Activated naive CD8-positive, alpha-beta T cell treated with anti-CD3 and anti-CD28 coated beads for 36 hours (primary cell): ENCODE measurements at places on chromosomes 4 and X.
A peak's percentile ranks its signal among the peaks of the same experiment; 100 is the strongest.

- no peak for DNase-seq
- no peaks in the 10 kb centered on the region for H3K27me3 ChIP-seq
- no peak overlapping the region for H3K4me3 ChIP-seq
- H3K4me1 ChIP-seq, result peaks cover 14% of the 10 kb centered on the region
Measured at GRCh38 chr4:168570466-168570865, 73.6 kb downstream of the PALLD start.

GRCh38 chr4:38582889-38583470, 81.0 kb upstream of the KLF3 start:
- no peaks in the 10 kb centered on the region for H3K36me3 ChIP-seq
- H3K27me3 ChIP-seq, result no peaks in the 10 kb centered on the region
- no peak overlapping the region for H3K27ac ChIP-seq
- H3K4me1 ChIP-seq, result peaks cover 9% of the 10 kb centered on the region
- DNase-seq, result peak; percentile 12
- no peak overlapping the region for H3K4me3 ChIP-seq

GRCh38 chrX:126670258-126670657, 117.6 kb upstream of the DCAF12L1 start:
- no peak overlapping the region for H3K4me3 ChIP-seq
- H3K36me3 ChIP-seq, result no peaks in the 10 kb centered on the region
- no peak overlapping the region for H3K27ac ChIP-seq
- no peaks in the 10 kb centered on the region for H3K4me1 ChIP-seq
- no peak for DNase-seq
- no peaks in the 10 kb centered on the region for H3K27me3 ChIP-seq

DNA sequence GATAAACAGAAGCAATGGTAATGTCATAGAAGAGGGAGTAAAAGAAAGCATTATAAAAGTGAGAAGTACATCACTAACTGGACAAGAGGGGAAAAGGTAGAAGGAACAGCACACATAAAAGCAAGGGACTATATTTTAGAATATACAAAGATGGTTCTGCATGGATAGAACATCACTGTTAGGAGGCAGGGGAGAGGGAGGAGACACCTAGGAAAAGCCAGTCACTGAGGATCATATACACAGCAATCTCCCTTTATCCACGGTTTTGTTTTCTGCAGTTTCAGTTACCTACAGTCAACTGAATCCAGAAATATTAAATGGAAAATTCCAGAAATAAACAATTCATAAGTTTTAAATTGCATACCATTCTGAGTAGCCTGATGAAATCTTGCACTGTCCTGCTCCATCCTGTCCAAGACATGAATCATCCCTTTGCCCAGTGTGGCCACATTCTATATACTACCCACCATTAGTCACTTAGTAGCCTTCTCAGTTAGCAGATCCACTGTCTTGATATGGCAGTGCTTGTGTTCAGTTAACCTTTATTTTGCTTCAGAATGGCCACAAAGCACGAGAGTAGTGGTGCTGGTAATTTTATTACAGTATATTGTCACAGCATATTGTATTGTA, 74.2 kb downstream of the PPA2 start:
- no peaks in the 10 kb centered on the region for H3K27me3 ChIP-seq
- no peak for DNase-seq
- H3K36me3 ChIP-seq, result peaks cover 27% of the 10 kb centered on the region
- H3K27ac ChIP-seq, result no peak overlapping the region
- H3K4me1 ChIP-seq, result peaks cover 8% of the 10 kb centered on the region
- H3K4me3 ChIP-seq, result no peak overlapping the region

- H3K4me1 ChIP-seq, result no peaks in the 10 kb centered on the region
- no peaks in the 10 kb centered on the region for H3K36me3 ChIP-seq
- H3K27me3 ChIP-seq, result peaks cover 5% of the 10 kb centered on the region
- no peak overlapping the region for H3K4me3 ChIP-seq
Measured at GRCh38 chrX:3462166-3462508, 115.7 kb upstream of the MXRA5 start.

- H3K4me1 ChIP-seq, result no peaks in the 10 kb centered on the region
- no peak overlapping the region for H3K27ac ChIP-seq
- DNase-seq, result no peak
- H3K36me3 ChIP-seq, result no peaks in the 10 kb centered on the region
Measured at GRCh38 chr4:166197166-166197565, 324.1 kb downstream of the TLL1 start.

DNA sequence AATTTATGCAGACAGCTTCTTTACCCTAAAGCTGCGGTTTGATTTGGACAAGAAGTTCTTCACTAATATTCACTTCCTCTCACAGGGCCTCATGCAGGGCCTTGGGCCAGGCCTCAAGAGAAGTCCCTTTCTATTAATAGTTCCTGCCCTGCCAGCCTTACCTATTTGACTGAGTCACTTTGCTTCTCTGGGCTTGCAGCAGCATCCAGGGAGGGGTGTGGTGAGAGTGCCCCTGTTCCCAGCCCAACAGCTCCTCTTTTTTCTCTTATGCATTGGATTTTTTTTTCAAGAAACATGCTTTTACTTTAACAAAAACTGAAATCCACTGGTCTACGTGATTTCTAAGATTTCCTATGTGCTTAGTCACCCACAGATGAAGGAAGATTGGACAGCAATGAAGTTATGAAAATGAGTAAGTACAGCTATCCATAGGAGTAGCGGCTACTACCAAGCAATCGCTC, 26.7 kb downstream of the FAM156B start:
- H3K4me3 ChIP-seq, result no peak overlapping the region
- H3K27me3 ChIP-seq, result no peaks in the 10 kb centered on the region
- peaks cover 10% of the 10 kb centered on the region for H3K4me1 ChIP-seq
- no peaks in the 10 kb centered on the region for H3K36me3 ChIP-seq

- no peak for DNase-seq
- no peaks in the 10 kb centered on the region for H3K27me3 ChIP-seq
- no peaks in the 10 kb centered on the region for H3K36me3 ChIP-seq
- no peak overlapping the region for H3K27ac ChIP-seq
- H3K4me1 ChIP-seq, result no peaks in the 10 kb centered on the region
Measured at GRCh38 chr4:164251257-164251656, 502.7 kb upstream of the SMIM31 start.

DNA sequence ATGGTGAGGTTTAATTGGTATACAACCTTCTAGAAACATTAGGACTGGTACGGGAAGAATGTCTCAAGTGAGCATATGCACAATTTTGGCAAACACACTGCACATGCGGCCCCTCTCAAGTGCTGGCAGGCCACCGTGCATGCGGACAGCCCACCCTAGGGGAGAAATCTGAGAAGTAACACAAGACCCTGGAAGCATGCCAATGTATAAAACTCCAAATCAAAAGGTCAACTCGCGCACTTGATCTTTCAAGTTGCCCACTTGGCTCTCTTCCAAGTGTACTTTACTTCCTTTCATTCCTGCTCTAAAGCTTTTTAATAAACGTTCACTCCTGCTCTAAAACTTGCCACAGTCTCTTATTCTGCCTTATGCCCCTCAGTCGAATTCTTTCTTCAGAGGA, 488.3 kb downstream of the CFAP47 start:
- H3K27me3 ChIP-seq, result no peaks in the 10 kb centered on the region
- no peaks in the 10 kb centered on the region for H3K36me3 ChIP-seq
- H3K4me3 ChIP-seq, result no peak overlapping the region
- H3K4me1 ChIP-seq, result no peaks in the 10 kb centered on the region

DNA sequence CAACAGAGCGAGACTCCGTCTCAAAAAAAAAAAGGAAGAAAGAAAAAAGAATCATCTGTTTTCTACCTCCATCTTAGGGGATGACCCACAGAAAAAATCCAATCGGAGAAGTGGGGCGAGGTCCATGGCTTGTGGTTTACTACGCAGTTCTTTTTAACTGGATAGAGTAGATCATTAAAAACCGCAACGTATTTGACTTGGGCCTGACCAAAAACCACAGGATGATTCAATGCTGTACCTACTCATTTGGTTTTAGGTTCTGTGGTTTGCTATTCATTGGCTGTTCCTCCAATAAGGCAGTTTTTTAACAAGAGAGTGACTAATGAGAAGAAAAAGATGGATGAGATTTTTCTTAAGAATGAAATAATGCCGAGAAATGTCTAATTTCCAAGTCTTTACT, 83.7 kb downstream of the FREM3 start:
- peaks cover 4% of the 10 kb centered on the region for H3K27me3 ChIP-seq
- H3K27ac ChIP-seq, result no peak overlapping the region
- DNase-seq, result peak; percentile 14
- H3K4me1 ChIP-seq, result peaks cover 6% of the 10 kb centered on the region
- H3K36me3 ChIP-seq, result peaks cover 7% of the 10 kb centered on the region

DNA sequence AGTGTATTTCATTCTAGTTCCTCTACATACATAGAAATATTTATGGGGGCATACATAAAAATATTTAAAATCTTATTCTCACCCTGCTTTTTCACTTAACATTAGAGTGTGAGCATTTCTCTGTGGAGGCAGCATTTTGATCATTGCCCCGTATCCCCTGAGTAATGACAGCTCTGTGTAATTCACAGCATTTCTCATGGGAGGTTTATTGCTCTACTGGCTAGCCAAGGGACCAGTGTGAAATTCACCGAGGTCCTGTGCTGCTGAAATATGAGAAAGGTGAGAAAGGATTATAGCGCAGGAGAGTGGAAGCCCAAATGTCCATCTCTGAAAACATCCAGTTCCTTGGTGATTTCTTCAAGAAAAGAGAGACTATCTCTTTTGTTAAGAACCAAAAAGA, 22.9 kb downstream of the PDGFC start:
- no peak overlapping the region for H3K4me3 ChIP-seq
- H3K36me3 ChIP-seq, result no peaks in the 10 kb centered on the region
- H3K27ac ChIP-seq, result no peak overlapping the region
- H3K4me1 ChIP-seq, result no peaks in the 10 kb centered on the region
- no peak for DNase-seq
- H3K27me3 ChIP-seq, result no peaks in the 10 kb centered on the region

GRCh38 chr4:108359130-108359985, 190.6 kb upstream of the LEF1 start:
- H3K27ac ChIP-seq, result no peak overlapping the region
- H3K36me3 ChIP-seq, result no peaks in the 10 kb centered on the region
- H3K4me3 ChIP-seq, result no peak overlapping the region
- H3K4me1 ChIP-seq, result peaks cover 73% of the 10 kb centered on the region

- no peak for DNase-seq
- no peak overlapping the region for H3K27ac ChIP-seq
- H3K4me1 ChIP-seq, result no peaks in the 10 kb centered on the region
- H3K4me3 ChIP-seq, result no peak overlapping the region
- peaks cover 7% of the 10 kb centered on the region for H3K27me3 ChIP-seq
- H3K36me3 ChIP-seq, result no peaks in the 10 kb centered on the region
Measured at GRCh38 chr4:4888695-4889094, 29.2 kb downstream of the MSX1 start.

DNA sequence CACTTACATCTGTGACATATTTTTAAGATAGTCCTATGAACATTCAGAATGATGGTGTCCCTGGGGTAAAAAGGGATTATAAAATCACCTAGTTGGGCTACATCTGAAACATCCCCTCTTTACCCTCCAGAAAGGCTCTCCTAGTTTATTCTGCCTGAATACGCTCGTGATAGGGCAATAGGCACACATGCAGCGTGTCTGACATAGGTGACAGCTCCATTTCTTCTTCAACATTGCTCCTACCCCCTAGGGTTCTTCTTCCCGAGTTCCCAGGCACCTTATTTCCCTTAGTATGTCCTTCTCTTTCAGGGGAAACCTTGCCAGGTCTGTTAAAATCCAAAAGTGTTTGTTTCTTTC, 27.1 kb upstream of the CFAP299 start:
- peaks cover 13% of the 10 kb centered on the region for H3K27me3 ChIP-seq
- H3K36me3 ChIP-seq, result no peaks in the 10 kb centered on the region

GRCh38 chrX:134761788-134762187, 103.5 kb upstream of the PLAC1 start:
- no peaks in the 10 kb centered on the region for H3K27me3 ChIP-seq
- DNase-seq, result no peak
- H3K4me3 ChIP-seq, result no peak overlapping the region
- H3K4me1 ChIP-seq, result no peaks in the 10 kb centered on the region
- H3K36me3 ChIP-seq, result no peaks in the 10 kb centered on the region

DNA sequence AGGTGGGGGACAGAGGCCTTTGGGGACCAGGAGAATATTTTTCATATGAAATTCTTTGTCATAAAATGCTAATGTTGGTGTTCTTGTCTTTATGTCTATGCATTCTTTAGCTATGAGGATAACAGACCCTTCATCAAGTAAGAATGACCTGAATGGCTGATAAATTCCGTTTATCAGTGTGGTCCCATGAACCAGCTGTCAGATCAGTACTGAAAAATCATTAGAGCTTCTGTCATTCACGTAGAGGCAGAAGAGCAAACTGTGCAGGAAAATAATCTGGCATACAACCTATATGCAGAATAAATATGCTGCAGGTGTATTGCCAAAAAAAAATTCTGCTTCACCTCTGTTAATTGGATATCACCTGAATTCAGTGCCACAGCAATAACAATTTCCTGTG, 828.6 kb downstream of the ADGRL3 start:
- H3K36me3 ChIP-seq, result no peaks in the 10 kb centered on the region
- no peak overlapping the region for H3K27ac ChIP-seq
- no peak overlapping the region for H3K4me3 ChIP-seq
- no peaks in the 10 kb centered on the region for H3K4me1 ChIP-seq
